Suprapubic skin (tissue), 4 donors: ENCODE measurements at places on chromosomes 1 and 21. TPM values are rescaled to one million over a fixed set of nuclear protein-coding genes. Genes with fewer than 3 reads are reported as not detected.

The ATP1A4 gene
- not detected for total RNA-seq

The LMX1A gene
- total RNA-seq: not detected

The SHE gene
- total RNA-seq: 5.5 TPM

The DHRS3 gene
- 86.9 TPM for total RNA-seq

The DNAJC6 gene
- total RNA-seq: 3.8 TPM

The CCDC181 gene
- not detected for total RNA-seq
